RCC 7860 (cell line): ENCODE measurements at places on chromosomes 7 and 10.

DNA sequence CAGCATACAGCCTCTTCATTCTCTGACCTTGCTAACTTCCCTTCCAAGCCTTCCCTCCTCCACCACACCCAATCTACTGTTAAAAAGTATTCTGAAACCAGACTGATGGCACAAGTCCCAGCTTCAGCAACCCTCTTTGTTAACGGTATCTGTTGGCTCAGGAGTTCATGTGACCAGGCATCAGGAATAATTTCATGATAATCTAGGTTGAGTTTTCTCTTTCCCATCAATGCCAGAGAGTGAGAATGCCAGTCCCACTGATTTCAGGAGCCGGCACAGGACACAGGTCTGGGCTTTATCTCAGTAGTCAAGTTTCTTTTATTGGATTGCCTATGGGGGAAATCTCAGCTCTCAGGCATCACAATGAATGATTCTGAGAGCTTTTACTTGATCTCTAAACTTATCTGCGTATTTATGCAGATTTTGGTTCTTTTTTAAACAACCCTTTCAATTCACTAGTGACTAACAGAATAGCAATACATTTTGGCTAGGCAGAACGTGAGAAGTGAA is 231.0 kb upstream of the LYZL1 start:
- no peak for DNase-seq

DNA sequence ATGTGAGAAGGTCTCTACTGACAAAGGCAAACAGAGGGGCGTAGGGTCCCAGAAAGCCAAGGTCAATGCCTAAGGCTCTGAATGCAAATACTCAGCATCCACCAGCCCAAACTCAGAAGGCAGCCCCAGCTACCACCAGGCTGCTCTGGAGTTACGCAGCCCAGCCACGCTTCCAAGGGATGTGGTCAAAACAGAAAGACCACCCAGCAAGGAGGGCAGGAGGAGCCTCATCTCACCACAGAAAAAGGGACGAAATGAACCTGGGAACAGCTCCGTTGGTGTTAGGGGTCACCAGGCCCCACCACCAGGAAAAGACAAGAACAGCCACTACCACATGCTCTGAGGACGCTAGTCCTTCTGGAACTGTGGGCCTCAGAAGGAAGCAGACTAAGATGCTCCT is 65.1 kb downstream of the CTBP2 start:
- no peak for DNase-seq

DNA sequence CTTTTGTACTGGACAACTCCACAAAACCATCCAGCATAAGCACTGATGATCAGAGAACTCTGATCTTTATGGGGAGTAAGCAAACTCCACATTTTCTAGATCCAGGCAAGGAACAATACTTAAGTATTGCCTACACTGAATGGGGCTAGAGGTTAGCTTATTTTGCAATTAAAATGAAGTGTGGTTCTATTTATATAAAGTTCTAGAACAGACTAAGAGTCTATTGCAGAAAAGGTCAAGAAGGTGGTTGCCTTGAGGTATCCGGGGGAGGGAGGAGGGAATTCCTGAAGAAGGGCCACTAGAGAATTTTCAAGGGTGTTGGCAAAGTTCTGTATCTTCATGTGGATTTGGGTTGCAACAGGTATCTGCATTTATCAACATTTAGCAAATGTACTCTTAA is 477.9 kb downstream of the PLXNA4 start:
- DNase-seq = no peak

- DNase-seq = no peak
Observed at GRCh38 chr7:69599286-69599954, 1.1 kb downstream of the AUTS2 start.

GRCh38 chr7:19984231-19984632 is 210.8 kb upstream of the TMEM196 start:
- DNase-seq = no peak

- DNase-seq = peak; percentile 39
Observed at GRCh38 chr10:15167411-15168290, 842 bp downstream of the NMT2 start.

- peak; percentile 60 for DNase-seq
Observed at GRCh38 chr7:92836489-92836999, at the start of gene CDK6. Gene CDK6 (minus strand): TSS chr7:92836573. CDS start chr7:92833323, 3,250 bp downstream.

- no peak for DNase-seq
Observed at GRCh38 chr7:86785641-86786040, 141.9 kb downstream of the GRM3 start.

DNA sequence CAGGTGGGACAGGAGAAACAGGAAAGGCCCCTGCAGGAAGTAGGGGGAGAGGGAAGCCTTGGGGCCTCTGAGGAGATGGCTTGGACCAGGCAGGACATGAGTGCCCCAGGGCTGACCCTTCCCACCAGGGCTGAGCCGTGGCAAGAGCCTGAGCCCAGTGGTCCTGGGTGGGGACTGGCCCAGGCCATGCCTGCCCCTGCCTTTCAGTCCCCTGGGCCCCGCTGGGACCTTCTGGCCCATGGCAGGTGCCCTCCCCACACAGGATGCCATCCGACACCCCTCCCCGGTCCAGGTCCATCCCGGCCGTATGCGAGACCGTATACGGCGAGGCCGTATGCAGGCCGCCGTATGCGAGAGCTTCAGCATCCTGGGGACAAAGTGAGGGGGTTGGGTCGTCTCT is 2.0 kb downstream of the GRIFIN start:
- DNase-seq = no peak

- DNase-seq = peak; percentile 94
Observed at GRCh38 chr10:93991596-93992284, 2.0 kb upstream of the PLCE1 start.

GRCh38 chr10:119416855-119417254 is 125.7 kb downstream of the RGS10 start:
- DNase-seq = peak; percentile 21

- DNase-seq = no peak
Observed at GRCh38 chr7:149883048-149883438, 9.3 kb downstream of the ATP6V0E2 start.

- no peak for DNase-seq
Observed at GRCh38 chr10:59872892-59873463, 33.4 kb downstream of the CCDC6 start.

DNA sequence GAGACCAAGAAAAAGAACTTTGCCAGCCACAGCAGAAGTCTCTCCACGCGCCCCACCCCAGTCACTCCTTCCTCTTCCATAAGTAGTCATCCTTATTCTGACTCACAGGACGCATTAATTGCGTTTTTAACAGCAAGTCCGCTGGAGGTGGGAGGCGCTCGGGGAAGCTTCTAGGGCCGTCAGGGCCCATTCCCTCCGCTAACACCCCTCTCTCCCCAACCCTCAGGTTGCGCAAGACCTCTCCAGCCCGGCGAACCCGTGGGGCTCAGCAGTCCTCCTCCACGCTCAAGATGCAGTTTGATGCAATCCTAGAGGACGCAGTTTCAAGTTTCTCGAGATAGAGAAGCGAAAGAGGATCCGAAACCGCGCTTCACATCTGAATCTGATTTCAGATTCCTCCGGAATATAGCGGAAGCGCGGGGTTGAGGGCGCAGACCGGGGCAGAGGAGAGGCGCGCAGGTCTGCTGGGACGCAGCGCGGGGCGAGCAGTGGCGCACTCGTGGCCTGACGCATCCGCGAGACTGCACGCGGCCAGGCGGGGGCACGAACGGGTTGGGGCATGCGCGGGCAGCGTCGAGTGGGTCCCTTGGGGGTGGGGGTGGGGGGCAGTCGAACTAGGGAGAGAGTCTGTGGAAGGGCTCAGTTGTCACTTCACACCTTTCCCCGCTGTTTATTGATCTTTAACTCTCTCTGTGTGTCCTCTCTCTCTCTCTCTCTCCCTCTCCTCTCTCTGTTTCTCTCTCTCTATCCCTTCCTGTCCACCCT is 37.8 kb upstream of the PSAP start:
- peak; percentile 58 for DNase-seq

GRCh38 chr10:31064348-31064747 is 32.7 kb upstream of the ZNF438 start:
- no peak for DNase-seq

- DNase-seq = no peak
Observed at GRCh38 chr10:8874268-8874667, 819.8 kb downstream of the GATA3 start.

- no peak for DNase-seq
Observed at GRCh38 chr7:97090761-97091353, 26.6 kb upstream of the SDHAF3 start.

DNA sequence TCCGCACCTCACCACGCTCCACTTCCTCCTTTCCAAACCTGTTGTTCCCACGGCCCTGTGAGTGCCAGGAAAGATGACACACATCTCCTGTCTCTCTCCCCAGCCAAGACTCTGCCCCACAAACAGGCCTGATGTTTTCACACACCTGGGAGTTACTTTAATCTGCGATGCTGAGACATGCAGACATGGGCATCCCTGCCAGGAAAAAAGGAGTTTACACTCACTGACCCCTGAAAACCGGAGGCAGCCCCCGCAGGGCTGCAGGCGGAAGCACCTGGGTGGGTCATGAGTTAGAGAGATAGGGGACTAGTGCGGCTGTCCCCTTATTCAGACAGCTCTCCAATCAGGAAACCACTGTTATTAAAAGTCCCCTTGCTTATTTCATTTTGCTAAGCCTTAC is 106.4 kb upstream of the CARD11 start:
- DNase-seq = no peak

DNA sequence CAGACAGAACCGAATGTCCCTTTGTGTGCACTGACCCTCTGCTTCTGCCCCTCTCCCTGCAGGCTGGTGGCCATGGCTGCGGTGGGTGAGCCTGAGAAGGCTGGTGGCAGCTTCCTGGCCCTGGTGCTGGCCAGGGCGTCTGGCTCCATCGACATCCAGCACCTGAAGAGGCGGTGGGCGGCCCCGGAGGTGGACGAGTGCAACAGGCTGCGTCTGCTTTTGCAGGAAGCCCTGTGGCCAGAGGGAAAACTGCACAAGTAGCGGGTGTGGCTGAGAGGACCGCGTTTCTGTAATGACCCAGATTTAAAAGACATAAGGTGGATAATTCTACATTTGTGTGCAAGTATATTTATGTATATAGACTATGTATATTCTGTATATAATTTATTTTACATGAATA is 89.2 kb downstream of the DYNC2I1 start:
- no peak for DNase-seq

- no peak for DNase-seq
Observed at GRCh38 chr10:62333135-62333889, 40.9 kb upstream of the ZNF365 start.

DNA sequence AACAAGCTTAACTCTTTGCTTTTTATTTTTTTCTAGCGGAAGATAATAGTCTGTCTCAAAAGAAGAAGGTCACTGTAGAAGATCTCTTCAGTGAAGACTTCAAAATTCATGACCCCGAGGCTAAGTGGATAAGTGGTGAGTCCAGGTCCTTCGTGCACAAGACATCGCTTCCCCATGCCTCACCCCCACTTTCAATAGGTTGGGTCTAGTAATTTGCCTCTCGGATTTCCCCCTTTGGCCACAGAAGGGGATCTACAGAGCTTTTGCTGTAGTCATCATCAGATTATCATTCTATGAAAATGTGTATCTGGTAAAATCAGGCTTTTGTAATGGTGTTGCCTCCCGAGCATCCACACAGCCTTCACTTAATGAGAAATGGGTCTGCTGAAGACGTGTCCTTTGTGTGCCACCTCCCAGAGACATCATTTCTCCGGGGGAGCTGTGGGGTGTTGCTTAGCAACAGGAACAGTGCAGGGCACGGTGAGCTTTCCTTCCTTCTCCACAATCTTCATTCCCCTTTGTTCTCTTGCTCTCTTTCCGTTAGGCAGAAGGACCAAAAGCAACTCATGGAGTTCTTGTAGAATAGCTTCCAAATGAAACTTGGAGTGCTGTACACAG is 422.8 kb downstream of the DPP6 start:
- DNase-seq = no peak

GRCh38 chr7:156725073-156725472 is 84.5 kb downstream of the RNF32 start:
- no peak for DNase-seq

GRCh38 chr7:3955751-3956696 is 655.0 kb downstream of the SDK1 start:
- peak; percentile 88 for DNase-seq

DNA sequence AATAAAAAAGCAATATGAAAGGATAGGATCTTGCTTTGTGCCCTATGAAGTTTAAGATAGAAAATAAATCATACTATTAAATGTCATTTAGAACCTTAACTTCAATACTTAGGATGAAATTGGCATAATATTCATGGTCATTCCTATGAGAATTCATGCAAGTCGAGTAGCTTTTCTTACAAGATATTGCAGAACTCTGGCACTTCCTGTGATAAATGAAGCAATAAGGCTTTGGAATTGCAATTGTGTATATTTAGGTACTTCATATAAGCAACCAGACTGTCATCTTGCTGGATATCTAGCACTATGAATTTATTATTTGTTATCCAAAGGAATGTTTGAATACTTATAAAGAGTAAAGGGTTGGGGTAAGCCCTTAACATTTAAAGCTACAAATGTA is 116.5 kb downstream of the ZNF438 start:
- no peak for DNase-seq

- DNase-seq = no peak
Observed at GRCh38 chr10:132048294-132048667, 17.5 kb upstream of the JAKMIP3 start.

- DNase-seq = peak; percentile 22
Observed at GRCh38 chr10:35127289-35127891, 744 bp downstream of the CREM start.

GRCh38 chr7:39536951-39537350 is 29.3 kb upstream of the YAE1 start:
- peak; percentile 40 for DNase-seq

- DNase-seq = no peak
Observed at GRCh38 chr7:35802649-35803048, 1.8 kb downstream of the SEPTIN7 start.

- no peak for DNase-seq
Observed at GRCh38 chr7:28116041-28116440, 64.6 kb downstream of the JAZF1 start.

DNA sequence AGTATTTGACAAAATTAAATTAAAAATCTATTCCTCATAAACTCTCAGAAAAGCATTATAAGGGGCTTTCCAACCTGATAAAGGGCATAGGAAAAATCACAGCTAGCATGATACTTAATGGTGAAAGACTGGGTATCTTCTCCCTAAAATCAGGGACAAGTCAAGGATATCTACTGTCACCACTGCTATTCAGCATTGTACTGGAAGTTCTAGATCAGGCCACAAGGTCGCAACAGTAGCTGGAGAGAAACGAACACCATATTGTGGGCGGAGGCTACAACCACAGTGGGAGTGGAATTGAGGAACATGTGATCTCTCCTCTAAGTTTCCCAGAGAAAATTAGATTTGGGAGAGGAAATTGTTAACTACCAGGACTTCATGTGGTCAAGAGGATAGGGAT is 70.0 kb upstream of the NAMPT start:
- DNase-seq = no peak
